CD4-positive, alpha-beta T cell (primary cell): ENCODE measurements at places on chromosomes 13 and 19.

DNA sequence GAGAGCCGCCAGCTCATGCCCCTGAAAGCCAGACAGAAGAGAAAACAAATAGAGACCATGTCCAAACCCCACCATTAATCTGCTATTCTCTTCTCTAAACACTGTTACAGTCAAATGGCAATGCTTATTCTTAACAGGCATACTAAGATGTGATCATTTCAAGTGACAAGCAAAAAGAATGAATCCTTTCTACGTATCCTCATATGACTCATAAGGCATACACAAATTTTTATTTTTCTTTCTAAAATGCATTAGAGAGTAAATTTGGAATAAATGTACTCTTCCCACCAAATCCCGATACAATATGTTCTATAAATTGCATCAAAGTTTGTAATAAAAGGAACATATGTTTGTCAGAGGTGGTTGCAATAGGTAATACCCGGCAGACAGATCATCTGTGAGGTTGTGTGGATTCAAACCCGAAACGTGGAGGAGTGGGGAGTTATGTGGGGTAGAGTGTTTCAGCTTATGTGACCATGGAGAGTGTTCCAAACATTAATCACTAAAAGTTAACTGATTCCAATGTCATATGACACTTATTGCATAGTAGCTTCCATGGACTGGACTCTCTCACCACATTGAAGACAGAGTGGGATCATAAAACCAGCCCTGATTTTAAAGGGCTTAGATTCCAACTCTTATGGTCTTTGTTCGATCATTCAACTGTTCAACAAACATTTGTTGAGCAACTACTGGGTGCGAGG is 213.1 kb downstream of the DCLK1 start:
- no peaks in the 10 kb centered on the region for H3K36me3 ChIP-seq
- H3K27me3 ChIP-seq: no peaks in the 10 kb centered on the region
- no peak overlapping the region for H3K27ac ChIP-seq
- DNase-seq: no peak
- H3K4me1 ChIP-seq: no peaks in the 10 kb centered on the region
- no peak overlapping the region for H3K4me3 ChIP-seq

DNA sequence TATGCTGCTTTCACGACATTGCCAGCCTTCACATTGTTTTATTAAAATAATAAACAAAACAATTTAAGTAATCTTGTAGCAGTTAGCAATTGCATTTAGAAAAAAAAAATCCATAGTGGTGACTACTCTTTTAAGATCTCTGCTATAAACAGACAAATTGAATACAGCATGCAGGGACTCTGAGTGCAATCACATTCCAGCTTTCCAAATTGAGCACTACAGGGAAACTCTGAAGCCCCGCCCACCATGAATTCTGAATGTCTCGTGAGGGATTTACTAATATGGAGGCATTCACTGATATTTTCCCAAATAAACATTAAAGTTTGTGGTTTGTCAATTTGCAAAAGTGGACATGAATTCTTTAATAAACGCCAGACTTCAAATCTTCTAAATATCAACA is 698.8 kb downstream of the LIG4 start:
- no peaks in the 10 kb centered on the region for H3K36me3 ChIP-seq
- no peak for DNase-seq
- H3K27me3 ChIP-seq: no peaks in the 10 kb centered on the region
- H3K4me1 ChIP-seq: no peaks in the 10 kb centered on the region

DNA sequence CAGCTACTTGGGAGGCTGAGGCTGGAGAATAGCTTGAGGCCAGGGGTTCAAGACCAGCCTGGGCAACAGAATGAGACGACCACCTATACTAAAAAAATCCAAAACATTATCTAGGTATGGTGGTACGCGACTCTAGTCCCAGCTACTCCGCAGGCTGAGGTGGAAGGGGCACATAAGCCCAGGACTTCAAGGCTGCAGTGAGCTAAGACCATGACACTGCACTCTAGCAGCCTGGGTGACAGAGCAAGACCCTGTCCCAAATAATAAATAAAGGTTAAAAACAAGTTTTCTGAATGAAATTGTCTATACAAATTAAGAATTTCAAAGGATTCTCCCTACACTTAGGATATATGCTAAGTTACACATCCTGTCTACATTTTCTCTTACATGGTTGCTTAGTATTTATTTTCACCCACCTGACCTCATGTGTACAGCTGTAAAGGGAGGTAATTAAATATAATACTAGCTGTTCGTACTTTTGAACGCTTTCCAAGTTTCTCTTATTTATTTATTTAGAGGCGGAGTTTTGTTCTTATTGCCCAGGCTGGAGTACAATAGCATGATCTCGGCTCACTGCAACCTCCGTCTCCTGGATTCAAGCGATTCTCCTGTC is 1.6 kb downstream of the SLC25A30 start:
- no peaks in the 10 kb centered on the region for H3K27me3 ChIP-seq
- H3K4me1 ChIP-seq: peaks cover 39% of the 10 kb centered on the region
- H3K4me3 ChIP-seq: peak overlapping the region; percentile 90
- H3K27ac ChIP-seq: peak overlapping the region; percentile 68

- H3K4me1 ChIP-seq: no peaks in the 10 kb centered on the region
- no peaks in the 10 kb centered on the region for H3K36me3 ChIP-seq
- DNase-seq: no peak
- no peak overlapping the region for H3K4me3 ChIP-seq
- H3K27ac ChIP-seq: no peak overlapping the region
- H3K27me3 ChIP-seq: no peaks in the 10 kb centered on the region
Observed at GRCh38 chr13:99626461-99627082, 125.3 kb downstream of the TM9SF2 start.

DNA sequence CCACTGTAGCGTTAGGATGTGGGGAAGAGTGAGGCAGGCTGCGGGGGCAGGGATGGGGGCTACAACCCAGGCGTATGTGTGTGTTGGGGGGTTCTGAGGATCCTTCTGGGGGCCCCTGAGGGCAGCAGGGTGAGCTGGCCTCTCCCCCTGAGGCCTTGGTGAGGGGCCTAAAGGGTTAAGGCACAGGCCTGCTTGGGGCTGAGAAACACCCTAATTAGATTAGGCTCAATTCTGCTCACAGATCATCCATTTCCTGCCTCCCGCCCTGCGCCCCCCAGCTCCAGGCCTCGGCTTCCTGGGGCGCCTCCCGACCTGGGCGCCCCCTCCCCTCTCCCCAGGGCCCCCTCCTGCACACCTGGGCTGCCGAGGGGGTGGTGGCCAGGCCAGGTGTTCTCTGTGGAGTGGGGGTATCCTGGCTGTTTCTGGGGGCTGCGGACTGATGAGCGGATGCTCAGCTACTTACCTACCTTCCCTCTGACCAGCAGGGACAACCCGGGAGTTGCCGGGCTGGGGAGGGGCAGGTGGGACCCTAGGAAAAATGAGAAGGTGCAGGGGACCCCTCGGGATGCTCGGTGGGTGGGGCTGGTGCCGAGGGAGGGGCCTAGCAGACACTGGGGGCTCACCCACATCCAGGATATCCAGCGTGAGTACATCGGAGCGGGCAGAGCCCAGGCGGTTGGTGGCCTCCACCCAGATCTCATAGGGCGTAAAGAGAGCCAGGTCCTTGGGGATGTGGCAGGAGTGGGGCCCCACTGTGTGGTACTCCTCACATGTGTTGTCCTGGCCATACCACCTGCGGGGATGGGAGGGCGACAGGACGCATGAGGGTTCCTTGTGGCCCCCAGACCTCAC is 8.6 kb downstream of the CRLF1 start:
- DNase-seq: no peak
- H3K36me3 ChIP-seq: no peaks in the 10 kb centered on the region
- H3K4me3 ChIP-seq: no peak overlapping the region
- no peak overlapping the region for H3K27ac ChIP-seq
- H3K27me3 ChIP-seq: peaks cover 9% of the 10 kb centered on the region
